ENCODE measurements at places on chromosomes 4 and X.
A peak's percentile ranks its signal among the peaks of the same experiment; 100 is the strongest.

DNA sequence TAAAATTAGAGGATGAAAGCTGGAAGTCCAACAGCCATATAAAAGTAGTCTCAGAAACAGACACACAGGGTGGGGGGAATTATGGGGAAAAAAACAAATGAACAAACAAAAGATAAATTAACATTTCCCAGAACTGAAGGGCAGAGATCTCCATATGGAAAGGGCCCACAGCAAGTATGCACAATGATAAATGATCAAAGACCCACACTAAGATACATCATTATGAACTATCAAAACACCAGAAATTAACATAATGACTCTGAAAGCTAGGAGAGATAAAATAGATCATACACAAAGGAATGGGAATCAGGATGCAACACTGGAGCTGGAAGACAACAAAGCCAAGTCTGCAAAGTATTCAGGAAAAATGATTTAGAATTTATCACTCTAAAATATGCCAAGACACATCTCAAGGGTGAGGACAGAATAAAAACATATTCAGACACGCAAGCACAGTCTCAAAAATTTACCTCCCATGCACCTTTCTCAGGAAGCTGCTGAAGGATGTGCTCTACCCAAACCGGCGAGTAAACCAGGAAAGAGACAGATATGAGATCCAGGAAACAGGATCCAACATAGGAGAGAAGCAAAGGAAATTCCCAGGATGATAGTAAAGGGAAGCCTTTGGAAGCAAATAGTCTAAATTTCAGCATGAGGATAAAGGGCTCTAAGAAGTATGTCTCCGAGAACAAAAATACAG lies 30.7 kb upstream of the KCNE5 start:
- no peak for DNase-seq

GRCh38 chr4:150682126-150682525 lies 100.2 kb downstream of the MAB21L2 start:
- no peak for DNase-seq

DNA sequence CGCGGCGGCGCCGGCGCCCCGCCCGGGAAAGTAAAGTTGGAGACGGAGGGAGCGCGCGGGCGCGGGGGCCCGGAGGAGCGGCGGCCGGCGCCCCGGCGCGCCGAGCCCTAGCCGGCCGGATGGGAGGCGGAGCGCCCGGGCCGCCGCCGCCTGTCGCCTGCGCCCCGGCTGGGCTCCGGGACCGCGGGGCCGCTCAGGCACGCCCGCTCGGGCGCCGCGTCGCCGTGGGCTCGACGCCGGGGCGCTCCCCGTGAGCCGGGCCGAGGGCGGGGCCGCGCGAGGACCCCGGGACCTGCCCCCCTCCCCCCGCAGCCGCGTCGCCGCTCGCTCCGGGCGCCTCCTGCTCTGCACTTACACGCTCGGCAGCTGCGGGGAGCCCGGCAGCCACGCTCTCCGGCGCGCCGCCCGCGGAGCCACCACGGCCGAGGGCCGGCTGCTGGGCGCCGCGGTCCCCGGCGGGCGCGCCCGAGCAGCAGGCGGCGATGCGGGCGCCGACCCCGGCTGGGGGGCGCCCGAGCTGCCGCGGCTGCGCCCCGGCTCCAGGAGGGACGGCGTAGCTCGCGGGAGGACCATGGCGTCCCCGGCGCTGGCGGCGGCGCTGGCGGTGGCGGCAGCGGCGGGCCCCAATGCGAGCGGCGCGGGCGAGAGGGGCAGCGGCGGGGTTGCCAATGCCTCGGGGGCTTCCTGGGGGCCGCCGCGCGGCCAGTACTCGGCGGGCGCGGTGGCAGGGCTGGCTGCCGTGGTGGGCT lies at the start of gene ADRA2C:
Gene ADRA2C, plus strand, starts transcription at position 350 of the 749 bp plus-strand sequence. Its CDS starts 222 bp downstream, at position 572.
- DNase-seq, result peak; percentile 4

DNA sequence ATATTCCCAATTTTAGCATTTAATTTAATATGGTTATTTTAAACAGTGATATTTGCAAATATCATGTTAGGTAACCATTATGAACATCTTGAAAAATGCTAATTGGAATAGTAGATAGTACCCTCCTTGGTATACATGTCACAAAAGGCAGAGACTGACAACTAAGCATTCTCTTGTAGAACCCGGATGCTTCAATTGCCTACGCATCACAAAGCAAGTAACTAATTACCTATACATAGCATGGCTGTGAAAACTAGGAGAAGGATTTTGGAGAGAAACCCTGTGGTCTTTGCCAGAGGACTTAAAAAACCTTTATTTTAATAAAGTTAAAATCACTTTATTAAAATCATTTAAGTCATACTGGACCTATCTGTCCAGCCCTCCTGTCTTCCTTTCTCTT lies 764.1 kb upstream of the TENM3 start:
- no peak for DNase-seq

DNA sequence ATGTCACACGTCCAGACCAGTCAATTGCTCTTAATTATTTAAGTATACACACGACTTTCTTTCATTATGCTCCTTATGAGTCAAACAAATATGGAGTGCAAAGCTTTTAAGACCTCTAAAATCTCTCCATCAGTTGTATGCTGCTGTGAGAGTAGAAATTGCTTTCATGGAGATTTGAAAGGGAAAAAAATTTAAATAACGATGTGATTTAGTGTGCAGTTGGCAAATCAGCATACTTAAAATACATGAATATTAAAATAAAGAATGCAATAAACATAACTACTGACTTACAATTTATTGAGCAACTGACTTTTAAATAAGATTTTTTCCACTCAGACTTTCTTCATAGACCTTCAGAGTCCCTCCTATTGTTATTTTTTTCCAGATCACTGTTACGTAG lies 9.0 kb downstream of the TENM3 start:
- DNase-seq, result no peak

DNA sequence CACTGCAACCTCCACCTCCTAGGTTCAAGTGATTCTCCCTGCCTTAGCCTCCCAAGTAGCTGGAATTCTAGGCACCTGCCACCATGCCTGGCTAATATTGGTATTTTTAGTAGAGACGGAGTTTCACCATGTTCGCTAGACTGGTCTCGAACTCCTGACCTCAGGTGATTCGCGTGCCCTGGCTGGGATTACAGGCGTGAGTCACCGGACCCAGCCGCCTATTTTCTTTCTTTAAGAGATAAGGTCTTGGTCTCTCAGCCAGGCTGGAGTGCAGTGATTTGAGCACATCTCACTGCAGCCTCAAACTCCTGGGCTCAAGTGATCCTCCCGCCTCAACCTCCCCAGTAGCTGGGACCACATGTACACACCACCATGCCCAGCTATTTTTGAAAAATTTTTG lies 166.5 kb downstream of the DHRSX start:
- no peak for DNase-seq

GRCh38 chrX:116499780-116500179 lies 37.0 kb upstream of the CT83 start:
- DNase-seq, result no peak

DNA sequence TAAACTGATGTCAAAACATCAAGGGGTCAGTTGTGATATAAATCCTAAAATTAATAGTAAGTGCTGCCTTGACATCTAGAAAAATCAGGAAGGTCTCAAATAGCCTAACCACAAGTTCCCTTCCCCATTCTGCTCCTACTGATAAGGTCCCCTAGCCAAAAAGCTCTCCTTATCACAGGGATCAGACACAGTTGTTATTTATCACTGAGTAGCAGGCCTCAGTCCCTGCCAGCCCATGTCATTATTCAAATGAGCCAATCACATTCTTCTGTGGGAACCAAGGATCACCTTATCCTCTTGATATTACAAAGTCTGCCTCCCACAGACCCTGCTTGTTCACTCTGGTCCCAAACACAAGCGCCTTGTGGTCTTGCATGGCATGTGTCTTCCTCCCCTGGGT lies 23.3 kb upstream of the TMEM255A start:
- no peak for DNase-seq

GRCh38 chr4:26141051-26141721 lies 179.6 kb upstream of the RBPJ start:
- no peak for DNase-seq

DNA sequence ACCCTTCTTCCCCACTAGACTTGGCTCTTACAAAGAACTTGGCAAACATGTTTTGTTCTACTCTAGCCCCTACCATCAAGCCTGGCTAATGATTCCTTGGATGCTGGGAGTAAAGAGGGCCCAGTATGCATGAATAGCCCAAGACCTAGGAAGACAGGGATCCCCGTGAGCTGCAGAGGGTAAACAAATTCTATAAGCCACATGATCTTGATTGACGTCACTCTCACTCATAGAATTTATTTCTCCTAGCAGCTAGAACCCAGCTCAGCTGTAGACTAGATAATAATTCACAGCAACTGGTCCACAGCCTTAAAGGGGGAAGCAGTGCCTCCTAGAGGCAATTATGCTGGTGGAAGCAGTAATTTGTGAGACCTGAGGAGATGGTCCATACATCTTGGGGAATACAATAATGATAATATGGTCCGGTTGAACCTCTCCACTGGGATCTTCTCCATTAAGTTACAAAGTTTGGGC lies 16.1 kb upstream of the USO1 start:
- DNase-seq, result peak; percentile 45

DNA sequence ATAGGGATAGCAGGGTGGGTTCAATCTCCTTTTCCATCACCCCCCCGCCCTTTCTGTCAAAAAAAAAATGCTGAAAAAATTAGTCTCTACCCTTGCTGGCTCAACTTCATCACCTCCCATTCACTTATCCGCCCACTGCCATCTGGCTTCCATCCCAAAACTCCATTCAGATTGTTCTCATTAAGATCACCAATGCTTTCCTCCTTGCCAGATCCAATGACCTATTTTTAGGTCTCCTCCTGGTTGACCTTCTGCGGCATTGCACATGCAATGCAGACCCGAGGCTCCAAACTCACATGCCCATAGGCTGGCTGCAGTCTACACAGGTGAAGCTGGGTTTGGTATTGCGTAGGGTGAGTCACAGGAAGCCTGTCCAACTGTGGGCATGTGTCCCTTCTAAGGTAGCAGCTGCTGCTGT lies 21.1 kb upstream of the STIM2 start:
- no peak for DNase-seq

- no peak for DNase-seq
These were observed 6.2 kb upstream of the AFAP1 start for GRCh38 chr4:7945709-7946380.

GRCh38 chrX:154751203-154751668 lies 359 bp upstream of the GAB3 start:
- DNase-seq, result no peak

DNA sequence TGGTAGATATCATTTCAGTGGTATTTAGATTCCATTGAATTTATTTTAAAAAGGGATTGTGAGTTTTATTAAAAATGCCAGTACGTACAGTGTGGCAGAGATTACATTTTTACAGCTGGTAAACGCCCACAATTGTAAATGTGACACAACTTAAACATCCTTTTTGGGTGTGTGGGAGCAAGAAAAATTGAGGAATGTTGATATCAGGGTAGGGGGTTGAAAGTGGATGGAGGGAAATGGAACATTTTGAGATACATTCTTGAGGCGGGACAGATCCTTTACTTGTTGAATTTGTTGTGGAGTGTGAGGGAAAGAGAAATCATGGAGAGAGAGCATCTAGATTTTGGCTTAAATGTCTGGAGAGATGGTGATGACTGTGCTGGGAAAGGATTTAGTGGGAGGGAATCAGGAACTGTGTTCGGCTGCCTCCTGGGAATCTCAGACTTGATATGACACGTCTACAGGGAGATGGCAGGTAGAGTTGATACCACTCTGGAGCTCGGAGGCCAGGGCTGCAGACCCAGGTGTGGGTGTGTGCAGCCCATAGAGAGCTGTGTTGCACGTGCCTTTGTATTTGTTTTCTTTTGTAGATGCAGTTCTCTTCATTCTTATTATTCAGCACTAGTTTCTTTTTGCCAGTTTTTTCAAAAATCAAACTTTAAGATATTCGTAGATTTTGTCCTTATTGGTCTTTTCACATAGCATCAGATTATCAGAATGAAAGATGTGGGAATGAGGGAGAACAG lies 10.8 kb downstream of the TMEM131L start:
- DNase-seq, result no peak

DNA sequence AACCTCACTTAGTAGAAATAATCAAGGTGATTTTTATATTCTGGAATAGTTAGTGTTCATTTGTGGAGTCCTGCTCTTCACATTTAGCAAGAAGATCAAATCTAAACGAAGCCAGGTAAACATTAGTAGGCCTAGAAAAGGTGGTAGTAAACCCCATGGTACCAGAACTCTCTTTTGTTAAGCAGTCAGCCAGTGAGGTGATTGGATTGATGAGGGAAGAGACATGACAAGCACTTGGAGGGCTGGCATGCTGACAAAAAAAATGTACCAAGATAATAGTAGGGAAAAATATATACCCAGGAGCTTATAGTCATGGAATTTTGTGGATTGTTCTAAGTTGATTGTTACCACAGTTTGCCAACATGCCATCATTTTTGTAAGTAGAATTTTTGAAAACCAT lies 163.8 kb downstream of the BANK1 start:
- no peak for DNase-seq

GRCh38 chr4:42895452-42895851 lies 2.9 kb downstream of the GRXCR1 start:
- DNase-seq, result no peak

DNA sequence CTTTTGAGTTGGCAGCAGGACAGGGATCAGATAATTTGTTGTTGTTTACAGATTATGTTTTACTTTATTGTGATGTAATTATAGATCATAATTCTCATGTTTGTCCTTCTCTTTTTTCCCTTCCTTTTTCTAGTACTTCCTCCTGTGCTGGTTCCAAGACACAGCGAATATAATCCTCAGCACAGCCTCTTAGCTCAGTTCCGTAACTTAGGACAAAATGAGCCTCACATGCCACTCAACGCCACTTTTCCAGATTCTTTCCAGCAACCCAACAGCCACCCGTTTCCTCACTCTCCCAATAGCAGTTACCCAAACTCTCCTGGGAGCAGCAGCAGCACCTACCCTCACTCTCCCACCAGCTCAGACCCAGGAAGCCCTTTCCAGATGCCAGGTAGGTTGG lies 58.0 kb downstream of the SMAD1 start:
- no peak for DNase-seq

DNA sequence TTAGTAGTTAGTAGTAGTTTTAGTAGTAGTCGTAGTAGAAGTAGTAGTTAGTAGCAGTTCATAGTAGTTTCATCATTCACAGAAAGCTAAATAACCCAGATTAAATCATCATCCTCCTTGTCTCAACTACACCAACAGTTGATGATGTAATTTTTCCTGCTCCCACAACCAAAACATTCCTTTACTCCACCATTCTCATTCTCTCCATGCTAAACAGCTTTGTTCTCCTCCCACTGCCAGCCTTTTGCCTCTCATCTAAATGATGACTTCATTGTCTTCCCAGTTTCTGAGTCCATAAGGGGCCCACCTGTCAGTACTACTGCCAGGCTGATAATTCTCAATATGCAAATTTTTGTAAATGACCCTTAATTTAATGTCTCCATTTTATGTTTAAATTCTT lies 68.9 kb downstream of the ARHGAP24 start:
- DNase-seq, result no peak

GRCh38 chrX:148501386-148502066 lies 1.1 kb downstream of the AFF2 start:
- peak; percentile 8 for DNase-seq

GRCh38 chr4:39970671-39971640 lies 6.8 kb downstream of the PDS5A start:
- no peak for DNase-seq

- DNase-seq, result no peak
These were observed 24.6 kb upstream of the MOB1B start for GRCh38 chr4:70877556-70877955.
